ENCODE measurements at places on chromosomes 16 and 17.

DNA sequence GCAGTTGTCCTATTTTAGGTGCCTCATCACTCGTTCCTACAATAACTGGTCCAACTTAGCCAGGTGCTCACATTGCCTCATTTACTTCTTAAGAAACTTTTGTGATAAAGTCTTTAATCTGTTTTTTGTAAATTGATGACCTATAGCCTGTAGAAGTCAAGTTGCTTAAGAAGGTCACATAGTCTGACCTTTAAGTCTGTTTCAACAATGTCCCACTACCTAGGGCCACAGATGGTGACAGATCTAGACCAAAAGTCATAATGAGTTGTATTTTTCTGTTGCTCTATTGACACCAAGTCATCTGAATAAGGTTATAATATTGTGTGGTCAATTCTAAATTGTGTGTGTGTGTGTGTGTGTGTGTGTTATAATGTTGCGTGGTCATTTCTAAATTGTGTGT, 45.1 kb downstream of the ABCA9 start:
- DNase-seq: no peak

DNA sequence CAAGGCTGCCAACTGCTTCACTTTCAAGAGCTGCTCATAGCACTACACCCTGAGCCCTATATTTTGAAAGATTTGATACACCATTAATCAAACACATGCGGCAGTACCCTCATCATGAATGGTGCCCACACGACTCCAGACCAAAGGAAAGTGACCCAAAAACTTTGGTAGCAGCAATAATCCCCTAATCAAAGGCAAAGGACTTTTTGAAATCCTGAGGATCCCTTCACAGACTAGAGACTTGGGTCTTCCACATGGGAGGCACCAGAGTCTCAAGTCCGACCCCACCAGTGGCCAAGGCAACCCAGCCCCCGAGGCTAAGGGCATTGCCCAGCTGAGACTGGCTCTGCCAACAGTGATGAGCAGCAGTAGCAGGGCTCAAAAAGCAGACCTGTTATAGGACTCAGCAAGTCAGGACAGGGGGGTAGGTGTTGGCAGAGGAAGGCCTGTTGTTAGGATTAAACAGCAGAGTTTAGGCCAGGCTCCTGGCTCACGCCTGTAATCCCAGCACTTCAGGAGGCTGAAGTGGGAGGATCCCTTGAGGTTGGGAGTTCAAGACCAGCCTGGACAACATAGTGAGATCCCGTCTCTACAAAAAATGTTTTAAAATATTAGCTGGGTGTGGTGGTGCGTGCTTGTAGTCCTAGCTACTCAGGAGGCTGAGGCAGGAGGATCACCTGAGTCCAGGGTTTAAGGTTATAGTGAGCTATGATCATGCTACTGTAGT, 3.2 kb downstream of the TRIM25 start:
- no peak for DNase-seq

DNA sequence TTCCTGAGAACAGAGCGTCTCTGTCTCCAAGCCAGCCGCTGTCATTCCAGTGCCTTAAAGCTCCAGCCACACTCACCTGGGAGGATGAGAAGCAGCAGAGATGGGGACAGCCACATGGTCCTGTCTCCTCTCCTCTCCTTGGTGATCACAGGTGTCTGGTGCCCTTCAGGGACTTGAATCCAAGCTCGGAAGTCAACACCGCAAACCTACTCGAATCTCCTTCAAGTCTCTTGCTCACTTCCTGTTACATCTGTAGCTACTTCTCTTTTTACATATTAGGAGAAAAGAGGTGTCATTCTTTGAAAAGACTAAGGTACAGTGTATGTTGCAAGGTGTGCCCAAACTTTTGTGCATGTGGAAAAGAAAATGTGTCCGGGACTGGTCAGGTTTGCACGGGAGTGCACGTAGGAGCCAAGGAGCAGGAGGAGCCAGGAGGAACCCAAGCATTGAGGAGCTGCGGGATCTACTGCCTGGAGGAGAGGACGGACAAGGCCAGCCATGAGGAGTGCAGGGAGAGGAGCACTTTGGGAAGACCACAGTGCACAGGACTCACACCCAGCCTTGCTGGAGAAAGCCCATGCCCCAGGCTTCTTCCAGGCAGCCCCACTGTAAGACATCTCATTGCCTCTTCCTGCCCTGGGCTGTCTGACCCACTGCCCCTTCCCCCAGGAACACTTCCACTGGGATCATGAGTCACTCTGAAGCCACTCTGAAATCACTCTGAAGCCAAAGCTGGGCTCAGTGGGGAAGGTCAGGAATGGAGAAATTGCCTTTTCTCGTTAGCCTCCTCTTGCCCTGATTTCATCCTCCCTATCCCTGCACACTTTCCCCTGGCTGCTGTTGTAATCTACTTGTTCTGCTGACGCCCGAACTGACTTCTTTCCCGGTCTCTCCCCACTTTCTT, at the start of gene CD300LD:
Gene CD300LD (minus strand): TSS at position 197 of the 904 bp plus-strand sequence. CDS start 81 bp downstream, at position 116.
- DNase-seq: no peak

GRCh38 chr17:33015716-33016346, 24.2 kb downstream of the SPACA3 start:
- no peak for DNase-seq

- no peak for DNase-seq
Observed at GRCh38 chr16:13315642-13316427, 414.4 kb downstream of the SHISA9 start.

GRCh38 chr16:85245307-85246172, 133.3 kb upstream of the CIBAR2 start:
- peak; percentile 88 for DNase-seq

GRCh38 chr16:13307851-13308250, 406.5 kb downstream of the SHISA9 start:
- DNase-seq: no peak
